ENCODE measurements at places on chromosomes 4 and X. TPM values are rescaled to one million over a fixed set of nuclear protein-coding genes. Genes with fewer than 3 reads are reported as not detected.

CFP gene
- total RNA-seq: 0.95 TPM

HTRA3 gene
- total RNA-seq: 0.05 TPM

SLC49A3 gene
- not detected for total RNA-seq

GDPD2 gene
- not detected for total RNA-seq

MAGEA8 gene
- 0.13 TPM for total RNA-seq

DNA sequence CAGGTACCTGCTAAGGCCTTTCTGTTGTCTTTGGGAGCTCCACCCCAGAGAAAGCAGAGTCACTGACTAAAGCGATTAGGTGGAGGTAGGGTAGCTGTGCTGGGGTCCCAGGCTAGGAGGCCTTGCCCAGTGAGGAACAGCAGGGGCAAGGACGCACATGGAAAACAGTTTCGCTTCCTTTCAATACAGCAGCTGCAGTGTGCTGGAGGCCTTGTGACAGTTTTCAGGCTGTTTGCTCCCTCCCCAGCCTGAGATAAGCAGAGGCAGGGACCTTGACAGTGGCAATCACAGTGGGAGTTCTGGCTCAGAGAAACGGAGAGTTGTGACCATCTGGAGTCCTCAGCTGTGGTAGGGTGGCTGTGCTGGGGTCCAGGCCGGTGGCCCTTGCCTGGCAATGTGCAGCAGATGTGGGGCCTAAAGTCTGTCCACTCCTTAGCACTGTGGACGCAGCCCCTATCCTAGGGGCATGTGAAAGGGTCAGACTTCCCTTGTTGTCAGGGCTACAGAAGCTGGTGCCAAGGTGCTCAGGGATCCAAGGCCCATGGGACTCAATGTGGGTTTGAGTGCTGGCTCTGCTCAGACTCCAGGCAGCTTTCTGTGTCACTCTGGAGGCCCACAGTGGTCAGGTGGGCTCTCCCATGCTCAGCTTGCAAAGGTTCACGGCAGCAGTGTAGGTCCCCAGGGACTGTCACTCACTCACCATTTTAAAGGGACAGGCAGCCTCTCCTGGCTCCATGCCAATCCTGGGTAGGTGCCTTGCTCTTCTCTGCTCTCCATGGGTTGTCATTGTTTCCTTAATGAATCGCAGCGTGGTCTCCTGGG lies 534.9 kb upstream of the FMR1 start:
- DNase-seq: no peak

DNA sequence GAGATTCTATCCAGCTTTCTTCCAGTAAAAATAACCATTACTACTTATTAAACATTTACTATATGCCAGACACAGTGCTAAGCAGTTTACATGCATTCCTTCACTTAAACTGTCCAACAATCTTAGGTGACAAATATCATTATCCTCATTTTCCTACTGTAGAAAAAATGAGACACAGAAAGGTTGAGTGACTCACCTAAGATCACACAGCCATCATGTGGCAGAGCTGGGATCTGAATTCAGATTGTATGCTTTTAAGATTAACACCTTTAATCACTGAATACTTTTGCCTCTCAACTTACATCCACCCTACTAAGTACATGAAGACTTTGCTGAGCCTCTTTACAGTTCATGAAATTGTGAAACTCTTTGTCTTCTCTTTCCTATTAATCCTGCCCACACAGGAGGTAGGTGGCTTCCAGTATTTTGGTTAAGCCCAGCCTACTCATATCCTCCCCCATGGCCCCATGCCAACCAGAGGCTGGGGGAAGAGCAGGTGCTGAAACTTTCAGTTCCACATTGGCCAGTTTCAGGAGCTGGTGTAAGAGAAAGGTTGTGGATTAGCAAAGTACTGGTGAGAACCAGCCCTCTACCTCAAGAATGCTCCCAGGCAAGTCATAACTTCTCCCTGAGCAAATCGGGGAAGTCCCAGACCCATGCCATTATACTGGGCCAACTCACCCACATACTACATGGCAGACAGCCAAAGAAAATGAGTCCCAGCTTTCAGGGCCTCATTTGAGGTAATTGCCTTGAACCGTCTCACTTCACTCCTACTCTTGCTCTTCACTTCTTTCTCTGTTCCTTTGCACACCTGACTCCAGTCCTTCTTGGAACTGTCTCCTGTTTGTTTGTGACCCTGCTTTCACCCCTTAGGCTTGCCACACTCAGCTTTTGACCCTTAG lies 211.1 kb downstream of the GUCY2F start:
- DNase-seq: no peak

DNA sequence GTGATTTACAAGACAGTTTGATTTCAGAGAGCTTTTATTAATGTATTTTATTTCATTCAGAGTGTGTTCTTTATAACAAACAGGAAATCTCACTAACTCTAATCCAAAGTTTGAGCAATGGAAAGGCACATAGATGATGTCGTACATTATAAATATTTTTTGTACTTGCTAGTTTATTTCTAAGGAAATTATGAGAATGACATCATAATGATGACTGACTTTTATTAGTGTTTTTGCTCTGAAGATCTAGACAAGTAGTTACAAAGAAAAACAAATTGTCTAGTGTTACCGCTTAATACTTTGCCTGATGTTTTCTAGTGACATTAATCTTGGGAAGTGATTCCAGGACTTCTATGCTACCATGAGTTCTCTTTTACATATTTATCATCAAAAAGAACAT lies 43.2 kb downstream of the HHIP start:
- DNase-seq: no peak

DNA sequence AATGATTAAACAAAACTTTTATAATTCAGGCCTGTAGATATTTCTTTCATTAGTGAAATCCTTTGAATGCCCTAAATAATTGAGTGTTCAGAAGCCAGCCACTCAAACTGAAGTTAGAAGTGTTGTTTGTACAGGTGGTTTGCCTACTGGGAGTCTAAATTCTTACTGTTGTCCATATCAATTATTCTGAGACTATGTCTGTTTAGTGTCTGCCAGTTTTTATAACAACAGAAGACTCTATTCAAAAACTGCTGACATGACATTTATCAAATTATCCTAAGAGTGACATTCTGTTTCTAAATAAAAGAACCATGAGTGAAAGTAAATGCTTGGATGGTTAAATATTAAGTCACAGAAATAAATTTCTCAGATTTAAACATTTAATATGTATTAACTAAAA lies 375.1 kb downstream of the FAT4 start:
- DNase-seq: no peak

DNA sequence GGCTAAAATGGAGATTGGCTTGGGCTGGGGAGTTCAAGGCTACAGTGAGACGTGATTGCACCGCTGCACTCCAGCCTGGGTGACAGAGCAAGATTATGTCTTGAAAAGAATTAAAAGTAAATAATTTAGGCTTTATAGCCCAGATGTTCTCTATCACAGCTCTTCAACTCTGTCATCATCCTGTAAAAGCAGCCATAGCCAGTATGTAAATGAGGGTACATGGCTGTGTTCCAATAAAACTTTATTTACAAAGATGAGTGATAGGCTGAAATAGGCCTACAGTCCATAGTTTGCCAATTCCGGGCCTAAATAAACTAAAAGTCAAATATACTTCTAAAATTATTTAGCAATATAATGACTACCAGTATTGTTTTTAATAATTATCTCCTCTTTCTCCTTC lies 9.2 kb downstream of the RRH start:
- no peak for DNase-seq

DNA sequence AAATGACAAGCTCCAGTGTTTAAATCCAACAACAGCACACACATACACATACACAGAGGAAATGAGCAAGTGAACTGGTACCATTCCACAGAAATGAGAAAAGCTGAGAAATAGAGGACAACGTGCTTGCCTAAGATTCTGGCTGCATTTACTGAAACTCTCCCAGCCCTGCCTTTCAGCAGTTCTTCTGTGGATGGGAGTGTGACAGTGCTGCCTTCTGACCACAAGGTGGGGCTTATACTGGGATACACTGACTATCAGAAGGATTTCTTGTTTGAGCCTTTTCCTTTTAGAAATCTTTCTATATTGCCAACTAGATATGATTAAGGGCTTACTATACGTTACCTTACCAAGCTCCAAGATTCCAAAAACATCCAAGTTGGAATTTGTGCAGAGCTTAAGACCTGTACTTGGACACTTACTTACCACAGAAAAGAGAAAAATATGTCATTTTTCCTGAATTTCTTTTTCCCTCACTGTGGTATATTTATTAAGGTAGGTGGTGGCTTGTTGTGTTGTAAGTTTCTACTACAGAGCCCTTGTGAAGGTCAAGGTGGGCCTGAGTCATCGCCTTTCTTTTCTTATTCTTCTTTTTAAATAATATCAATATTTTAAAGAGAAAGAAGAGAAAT lies 10.7 kb upstream of the CXCL8 start:
- peak; percentile 85 for DNase-seq

DNA sequence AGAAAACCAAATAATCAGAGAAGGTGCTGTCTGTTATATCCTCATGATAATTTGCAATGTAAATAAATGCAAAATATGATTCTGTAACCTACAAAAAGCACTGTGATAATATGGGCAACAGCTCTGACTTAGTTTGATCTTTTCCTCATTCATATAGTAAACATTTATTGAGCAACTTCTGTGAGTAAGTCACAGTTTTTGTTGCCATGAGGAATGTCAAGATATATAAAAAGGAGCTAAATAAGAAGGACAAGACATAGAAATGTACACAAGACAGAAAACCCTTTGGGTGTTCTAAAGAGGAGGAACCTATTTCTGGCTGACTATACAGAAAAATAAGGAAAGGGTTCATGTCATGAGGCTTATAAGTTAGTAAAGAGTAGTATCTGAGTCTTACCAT lies 44.3 kb downstream of the ARSJ start:
- no peak for DNase-seq

All from SK-MEL-5 (cell line).